ENCODE measurements at places on chromosomes 4 and X.

GRCh38 chr4:27003642-27004113, 143.0 kb downstream of the STIM2 start:
- no peak for DNase-seq

- no peak for DNase-seq
Observed at GRCh38 chr4:27779827-27780226, 919.2 kb downstream of the STIM2 start.

DNA sequence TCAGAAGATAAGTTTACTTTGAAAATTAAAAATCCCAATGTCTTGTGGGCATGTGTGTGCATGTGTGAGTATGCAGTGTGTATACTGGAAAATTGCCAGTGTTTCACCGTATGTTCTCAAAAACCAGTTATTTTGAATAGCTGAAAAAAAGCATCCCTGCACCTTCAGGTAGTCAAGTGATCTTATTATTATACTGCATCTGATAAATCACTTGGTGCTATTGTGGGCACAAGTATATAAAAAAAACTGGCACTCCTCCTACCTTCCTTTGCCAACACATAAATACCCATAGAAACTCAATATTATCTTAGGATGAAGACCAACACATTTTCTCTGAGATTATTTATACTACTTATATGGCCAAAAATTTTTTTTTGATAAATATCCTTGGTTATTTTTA, 91.5 kb upstream of the MAP9 start:
- DNase-seq = no peak

DNA sequence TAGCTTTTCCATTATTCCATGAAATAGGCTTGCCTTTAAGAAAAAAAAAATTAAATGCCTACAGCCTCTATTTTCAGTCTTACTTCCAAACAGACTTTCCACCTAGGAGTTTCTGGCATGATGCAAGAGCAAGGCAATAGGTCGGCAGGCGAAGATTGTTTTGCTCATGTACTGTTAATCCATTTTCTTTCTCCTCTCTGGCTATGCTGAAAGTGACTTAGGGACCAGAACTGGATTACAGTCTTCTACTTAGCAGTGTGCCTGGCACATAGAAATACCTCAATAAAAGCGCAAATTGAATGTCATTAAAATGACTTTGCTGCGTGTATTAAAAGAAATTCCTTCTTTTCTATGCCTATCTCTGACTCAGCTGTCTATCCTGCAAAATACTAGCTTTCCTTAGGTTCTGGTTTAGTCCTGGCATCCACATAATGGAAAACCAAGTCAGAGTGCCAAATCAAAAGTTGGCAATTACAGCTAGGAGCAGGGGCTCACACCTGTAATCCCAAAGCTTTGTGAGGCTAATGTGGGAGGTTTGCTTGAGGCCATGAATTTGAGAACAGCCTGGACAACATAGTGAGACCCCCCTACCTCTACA, 51.9 kb downstream of the CC2D2A start:
- DNase-seq = no peak

DNA sequence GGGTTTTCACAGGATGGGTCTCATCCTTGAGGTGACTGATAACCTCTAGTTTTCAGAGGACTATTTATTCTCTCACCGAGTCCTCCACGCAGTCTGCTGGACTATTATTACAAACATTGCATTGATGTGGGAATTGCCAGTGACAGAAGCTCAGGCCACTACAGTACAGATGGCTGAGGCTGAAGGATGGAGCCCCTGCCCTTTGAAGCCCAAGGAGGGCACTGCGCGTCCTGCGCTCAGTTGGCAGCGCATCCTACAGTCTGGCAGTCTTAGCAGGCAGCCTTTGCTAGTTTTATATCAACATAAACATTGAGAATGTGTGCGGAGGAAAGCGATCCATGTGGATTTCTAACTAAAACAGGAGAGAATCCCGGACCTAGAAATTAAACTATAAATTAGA, 1.5 kb upstream of the RELL1 start:
- DNase-seq = no peak

DNA sequence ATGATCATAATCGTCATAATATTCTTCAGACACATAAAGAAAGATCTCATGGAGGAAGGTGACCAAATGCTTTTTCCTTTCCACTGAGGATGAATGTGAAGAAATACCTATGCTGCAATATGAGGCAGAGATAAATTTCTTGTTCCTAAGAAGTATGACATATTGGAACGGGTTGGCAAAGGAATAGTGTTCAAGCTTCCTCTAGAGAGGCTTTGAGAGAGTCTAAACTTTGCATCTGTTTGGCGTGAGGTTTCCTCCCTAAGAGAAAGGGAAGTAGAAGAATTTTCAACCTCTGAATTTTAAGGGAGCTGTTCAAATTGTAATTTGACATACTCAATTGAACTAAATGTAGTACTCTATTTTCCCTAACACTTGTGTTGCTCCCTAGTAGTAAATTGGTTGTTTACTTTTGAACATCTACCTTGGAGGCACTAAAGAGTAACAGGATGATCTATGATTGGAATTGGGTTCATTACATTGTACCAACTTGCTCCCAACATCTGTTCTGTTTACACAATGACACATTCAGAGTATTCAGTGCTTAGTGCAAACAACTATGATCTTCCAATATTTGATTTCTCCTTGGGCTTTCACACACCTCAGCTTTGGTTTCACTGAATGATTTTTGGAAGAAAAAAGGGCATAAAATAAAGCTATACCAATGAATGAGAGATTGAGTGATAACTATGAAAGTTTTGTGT, 122.0 kb downstream of the CORIN start:
- DNase-seq = no peak

GRCh38 chr4:189301692-189302091, 639.0 kb upstream of the FRG1 start:
- no peak for DNase-seq

DNA sequence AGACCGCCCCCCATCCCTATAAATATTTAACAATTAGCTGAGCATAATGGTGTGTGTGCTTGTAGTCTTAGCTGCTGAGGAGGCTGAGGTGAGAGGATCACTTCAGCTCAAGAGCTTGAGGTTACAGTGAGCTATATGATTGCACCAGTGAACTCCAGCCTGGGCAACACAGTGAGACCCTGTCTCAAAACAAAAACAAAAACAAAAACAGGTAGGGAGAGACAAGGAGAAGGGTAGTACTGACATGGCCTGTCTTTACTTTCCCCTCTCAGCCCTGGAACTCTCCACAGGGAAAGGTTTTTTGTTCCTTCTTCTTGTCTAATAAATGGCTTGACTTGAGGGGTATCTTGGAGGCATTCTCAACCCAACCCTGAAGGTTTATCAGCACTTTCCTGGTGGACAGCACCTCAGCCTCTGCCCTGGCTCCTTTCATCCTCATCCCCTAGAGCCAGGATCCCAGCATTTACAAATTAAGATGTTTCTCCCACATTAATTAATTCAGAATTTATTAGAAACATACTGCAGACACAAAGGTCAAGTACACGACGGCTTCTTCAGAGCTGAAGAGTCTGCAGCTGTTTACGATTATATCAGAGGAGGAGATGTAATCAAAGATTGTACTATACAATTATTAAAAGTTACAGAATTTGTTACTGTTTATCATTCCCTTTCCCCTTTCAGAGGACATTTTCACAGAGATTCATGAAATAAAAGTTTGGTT, 131.8 kb downstream of the AFF1 start:
- DNase-seq = no peak

DNA sequence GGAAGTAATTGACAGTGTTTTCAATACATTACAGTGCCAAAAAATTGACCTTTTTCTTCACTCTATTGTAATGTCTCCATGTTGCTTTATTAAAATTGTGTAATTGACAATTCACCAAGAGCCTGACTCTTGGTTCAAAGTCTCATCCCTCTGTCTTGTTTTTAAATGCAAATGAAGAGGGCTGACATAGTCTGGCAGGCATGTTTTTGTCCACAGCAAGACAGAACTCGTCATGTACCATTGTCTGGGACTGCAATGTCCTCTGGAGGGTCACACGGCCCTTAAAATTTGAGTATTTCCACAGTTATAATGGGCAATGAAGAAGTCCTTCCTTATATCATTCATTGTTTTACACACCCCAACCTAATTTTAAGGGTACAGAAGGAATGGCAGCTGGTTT, 38.0 kb upstream of the FBXW7 start:
- DNase-seq = no peak

DNA sequence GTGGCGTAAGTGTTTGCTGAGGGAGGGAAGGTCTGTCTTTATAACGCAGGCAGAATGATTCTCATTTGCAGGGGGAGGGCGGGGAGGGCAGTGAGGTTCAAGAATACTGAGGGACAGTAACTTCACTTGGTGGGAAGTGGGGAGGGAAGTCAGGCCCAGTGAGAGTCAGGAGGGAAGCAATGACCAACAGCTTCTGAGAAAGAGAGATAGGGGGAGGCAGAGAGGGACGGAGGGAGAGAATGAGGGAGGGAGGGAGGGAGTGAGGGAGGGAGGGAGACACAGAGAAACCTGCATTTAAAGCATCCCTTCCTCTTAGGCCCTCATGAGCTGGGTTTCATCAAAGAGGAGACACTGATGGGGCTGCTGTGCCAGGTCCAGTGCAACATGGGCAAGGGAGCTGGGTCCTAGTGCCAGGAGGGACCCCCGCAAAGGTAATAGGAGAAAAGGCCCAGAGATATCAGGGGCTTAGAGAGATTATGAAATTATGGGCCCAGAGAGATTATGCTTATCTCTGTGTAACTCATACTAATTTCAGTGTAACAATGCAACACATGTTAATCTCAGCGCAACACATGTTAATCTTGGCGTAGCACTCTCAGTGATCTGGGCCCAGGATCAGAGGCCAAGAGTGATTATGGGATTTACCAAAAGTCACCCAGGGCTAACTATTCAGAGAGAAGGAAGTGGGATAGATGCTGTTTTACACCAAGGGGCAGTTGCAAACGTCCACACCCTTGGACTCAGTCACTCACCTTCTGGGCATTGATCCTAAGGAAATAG, 112.1 kb downstream of the DRD5 start:
- DNase-seq = no peak

- no peak for DNase-seq
Observed at GRCh38 chr4:19575924-19576323, 675.8 kb upstream of the SLIT2 start.

DNA sequence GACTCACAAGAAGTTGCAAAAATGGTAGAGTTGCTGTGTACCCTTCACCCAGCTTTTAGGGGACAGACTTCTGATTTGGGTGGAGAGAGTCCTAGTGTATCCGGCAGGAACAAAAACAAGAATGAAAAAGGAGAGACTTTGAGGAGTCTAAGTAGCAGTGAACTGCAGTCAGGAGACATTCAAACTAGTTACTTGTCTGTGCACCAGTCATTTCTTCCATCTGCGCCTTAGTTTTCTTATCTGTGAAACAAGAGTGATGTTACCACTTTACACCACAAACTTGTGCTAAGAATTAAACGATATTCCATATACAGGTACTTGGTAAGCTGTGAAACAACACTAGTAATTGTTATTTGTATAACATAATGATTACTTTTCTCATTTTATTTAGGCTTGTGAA, 47.3 kb downstream of the SH2D1A start:
- DNase-seq = no peak

GRCh38 chrX:32877592-32877991, 333.8 kb downstream of the DMD start:
- no peak for DNase-seq

- DNase-seq = no peak
Observed at GRCh38 chrX:110454336-110454735, 95.7 kb downstream of the RTL9 start.

DNA sequence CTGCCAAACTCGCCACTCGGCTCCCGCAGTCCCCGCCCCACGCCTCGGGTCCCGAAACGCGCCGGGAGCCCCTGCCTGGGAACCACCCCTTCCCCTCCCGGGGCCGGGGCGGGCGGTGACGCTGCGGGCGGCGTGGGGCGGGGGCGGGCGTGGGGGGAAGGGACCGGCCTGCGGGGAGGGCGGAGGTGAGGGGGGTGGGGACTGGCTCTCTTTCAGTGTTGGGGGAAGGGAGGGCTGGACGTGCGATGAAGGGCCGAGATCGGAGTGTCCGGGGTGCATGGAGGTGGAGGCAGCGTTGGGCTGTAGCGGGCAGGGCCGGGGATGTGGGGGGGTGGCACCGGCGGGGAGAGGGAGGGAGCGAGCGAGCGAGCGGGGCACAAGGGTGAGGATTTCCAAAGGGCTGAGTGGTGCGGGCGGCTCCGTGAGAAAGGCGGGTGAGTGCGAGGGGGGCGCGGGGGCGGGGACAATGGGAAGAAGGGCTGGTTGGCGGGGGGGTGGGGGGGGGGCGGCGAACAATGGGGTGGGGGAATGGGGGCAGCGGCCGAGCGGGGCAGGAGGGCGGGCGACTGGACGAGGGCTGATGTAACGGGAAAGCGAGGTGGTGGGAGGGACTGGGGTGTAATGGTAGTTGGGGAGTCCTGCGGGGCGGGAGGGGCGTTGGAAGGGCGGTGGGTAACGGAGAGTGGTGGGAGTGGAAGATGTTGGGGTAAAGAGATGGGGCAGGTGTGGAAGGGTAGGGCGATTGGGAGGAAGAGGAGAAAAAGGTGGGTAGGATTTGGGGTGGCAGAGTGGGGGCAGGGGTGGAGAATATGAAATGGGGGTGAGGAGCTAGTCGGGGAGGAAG, 578 bp downstream of the DCUN1D4 start:
- DNase-seq = no peak

DNA sequence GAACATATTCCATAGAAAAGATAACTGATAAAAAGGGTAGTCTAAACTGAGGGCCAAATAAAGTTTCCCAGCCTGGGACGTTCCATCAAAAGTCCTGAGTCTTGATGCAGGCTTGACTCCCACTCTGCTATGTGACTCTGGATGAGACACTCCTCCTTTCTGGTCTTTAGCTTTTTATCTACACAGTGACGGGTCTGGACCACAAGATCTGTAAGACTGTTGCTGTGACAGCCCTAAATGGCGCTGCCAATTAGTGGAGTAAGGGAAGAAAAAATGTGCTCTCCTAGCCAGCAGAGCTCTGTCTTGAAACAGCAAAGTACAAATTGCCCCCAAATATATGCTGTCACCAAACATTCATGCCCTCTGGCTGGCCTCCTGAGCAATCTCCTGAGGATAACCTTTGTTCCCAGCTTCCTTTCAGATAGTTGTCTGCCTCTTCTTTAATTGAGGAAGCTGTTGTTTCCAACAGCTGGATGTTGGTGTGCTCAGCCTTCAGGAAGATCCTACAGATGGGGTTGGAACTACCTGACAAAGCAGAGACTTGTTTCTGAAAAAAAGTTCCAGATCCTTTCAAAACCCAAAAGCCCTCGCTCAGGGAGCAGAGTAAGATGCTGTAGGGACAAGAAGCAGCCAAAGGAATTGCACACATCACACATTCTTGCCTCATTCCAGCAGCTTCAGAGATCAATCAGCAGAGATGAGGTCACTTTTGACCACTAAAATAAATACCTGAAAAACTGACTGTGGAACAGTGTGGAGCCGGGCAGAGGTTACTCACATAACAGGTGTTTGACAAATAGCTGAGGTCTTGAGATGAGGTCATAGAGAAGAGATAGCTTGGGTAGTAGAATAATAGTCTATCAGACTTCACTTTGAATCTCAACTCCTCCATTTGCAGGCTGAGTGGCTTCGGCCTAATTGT, 383.4 kb upstream of the FGF13 start:
- no peak for DNase-seq

- DNase-seq = no peak
Observed at GRCh38 chr4:3226467-3226866, 22.5 kb upstream of the MSANTD1 start.
